ENCODE measurements at places on chromosomes 3 and 15. TPM values are rescaled to one million over a fixed set of nuclear protein-coding genes. Genes with fewer than 3 reads are reported as not detected.
A peak's percentile ranks its signal among the peaks of the same experiment; 100 is the strongest.

DNA sequence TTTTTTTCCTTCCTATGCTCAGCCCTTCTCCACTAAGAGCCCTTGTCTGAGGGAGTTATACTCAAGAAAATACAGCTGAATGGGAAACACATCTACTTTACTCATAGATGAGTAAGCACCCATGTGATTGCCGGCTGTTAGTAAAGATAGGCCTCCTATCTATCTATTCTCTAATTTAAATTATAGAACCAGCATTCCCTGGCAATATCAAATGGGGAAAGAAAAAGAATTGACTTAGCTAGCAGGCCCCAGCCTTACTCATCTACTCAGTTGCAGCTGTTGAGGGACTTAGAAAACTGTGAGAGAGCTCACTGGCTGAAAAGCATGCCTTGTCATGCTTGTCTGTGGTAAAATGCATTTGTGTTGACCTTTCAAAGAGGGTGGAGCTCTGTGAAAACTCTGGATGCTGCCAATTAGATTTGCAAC, 116.9 kb upstream of the LRRFIP2 start:
- no peak for DNase-seq

GRCh38 chr3:184570489-184570888, 8.9 kb downstream of the EPHB3 start:
- no peak for DNase-seq

Gene GYG1
- total RNA-seq: 23.9 TPM

- no peak for DNase-seq
Measured at GRCh38 chr15:63950911-63951481, 95.3 kb downstream of the DAPK2 start.

Gene CACNA2D2
- 0.85 TPM for total RNA-seq

DNA sequence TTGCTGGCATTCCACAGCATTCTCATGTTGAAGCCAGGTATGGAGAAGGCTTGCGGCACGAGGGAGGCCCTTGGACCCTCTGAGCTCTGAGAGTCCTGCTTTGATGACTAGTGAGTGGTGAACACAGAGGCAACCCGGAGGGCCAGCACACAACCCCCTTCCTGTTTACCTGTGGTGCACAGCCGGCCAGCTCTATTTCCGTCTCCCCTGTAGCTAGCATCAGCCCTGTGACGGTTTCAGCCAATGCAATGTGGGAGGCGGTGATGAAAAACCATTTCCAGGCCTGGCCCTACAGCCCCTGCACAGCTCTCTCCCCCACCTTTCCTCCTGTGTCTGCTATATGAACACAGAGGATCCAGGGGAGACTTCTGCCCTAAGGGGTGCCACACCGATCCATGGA, 76.8 kb upstream of the KLHL25 start:
- DNase-seq: no peak

GRCh38 chr3:169085827-169086226, 577.7 kb downstream of the MECOM start:
- no peak for DNase-seq

Gene DNAH12
- total RNA-seq: not detected

DNA sequence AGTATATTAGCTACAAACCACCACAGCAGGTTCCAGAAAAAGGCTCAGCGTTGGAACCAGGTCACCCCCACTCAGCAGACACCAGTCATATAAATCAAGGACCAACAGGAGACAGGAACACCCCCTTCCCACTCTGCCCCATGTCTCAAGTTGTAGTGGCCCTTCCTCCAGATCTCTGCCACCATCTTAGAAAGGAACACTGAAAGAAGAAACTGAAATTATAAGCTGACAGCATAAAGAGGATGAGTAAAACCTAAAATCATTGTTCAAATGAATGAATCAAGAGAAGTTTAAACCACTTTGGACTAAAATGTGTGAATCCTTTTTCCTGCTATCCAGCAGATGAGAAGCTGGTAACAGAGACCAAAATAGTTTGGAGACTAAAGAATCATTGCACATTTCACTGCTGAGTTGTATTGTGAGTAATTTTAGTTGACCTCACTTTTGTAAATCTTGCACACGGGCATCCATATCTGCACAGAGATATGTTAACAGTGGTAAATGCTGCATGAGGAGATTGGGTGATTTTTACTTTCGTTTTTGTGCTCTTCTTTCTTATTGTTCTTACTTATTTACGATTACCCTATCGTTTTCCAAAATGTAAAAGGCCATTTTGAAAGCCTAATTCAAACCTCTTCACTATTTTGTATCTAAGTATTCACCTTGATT, 19.8 kb downstream of the CCR3 start:
- no peak for DNase-seq

DNA sequence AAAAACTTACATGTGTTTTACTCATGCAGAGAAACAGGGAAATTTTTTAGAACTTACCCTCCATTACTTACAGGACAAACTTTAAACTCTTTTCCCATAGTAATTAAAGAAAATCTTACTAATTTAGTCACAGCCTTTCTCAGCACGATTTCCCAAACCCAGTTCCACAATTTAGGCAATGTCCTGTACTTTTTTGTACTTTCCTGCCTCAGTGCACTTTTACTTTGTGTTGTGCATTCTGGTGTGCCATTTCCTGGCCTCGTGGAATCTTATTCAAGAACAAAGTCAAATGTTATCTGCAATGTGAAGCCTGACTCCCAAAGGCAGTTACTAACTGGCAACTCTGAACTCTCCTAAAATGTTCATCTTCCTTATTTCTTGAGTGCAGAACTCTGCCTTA, 1.9 kb downstream of the SLC33A1 start:
- DNase-seq: no peak

- no peak for DNase-seq
Measured at GRCh38 chr15:72593838-72594237, 60.7 kb upstream of the GOLGA6B start.

DNA sequence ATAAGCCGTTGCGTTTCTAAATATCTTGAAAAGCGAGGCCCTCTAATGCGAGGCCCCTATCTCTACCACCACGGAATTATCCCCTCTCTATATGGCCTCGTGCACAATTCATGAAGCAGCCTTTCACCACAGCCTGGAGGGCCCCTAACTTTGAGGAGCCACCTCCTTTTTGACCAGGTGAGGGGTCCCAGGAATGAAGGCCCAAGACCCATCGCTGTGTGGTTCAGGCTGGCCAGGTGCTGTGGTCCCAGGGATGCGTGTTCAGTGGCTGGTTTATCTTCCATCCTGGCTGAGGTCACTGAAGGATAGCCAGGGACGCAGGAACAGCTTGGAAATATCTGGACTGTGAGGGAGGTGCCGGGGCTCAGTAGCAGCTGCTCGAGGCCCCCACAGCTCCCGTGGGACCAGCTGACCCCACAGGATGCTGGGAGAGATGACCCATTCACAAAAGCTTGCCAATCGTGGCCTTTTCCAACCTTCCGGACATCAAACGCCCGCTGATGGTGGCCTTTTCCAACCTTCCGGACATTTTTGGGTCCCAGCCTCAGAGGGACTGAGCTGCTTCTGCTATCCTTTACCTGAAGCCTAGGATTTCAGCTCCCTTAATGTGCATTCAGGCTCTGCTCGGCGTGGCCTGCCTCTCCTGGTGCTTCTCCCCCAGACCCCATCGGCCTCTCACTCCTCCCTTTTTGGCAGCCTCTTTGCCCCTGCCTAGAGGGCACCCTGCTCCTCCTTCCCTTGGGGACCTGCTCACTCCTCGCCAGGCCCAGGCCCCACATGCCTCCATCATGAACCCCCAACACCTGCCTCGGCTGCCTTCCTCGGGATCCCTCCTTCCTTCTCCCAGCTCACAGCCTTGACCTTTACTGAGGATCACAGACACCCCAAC, 140.9 kb downstream of the CHSY1 start:
- DNase-seq: no peak

DNA sequence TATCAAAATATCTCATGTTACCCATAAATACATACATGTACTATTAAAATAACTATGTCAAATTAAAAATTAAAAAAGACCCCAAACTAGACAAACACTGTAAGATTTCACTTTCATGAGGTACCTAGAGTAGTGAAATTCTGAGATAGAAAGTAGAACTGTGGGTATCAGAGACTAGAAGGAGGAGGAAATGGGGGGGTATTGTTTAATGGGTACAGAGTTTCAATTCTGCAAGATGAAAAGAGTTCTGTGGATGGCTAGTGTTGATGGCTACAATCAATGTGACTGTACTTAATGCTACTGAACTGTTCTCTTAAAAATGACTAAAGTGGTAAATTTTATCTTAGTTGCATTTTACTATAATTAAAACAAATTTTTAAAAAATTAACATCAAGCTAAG, 36.6 kb downstream of the RFX7 start:
- DNase-seq: no peak

GRCh38 chr3:116020495-116020894, 397.2 kb downstream of the GAP43 start:
- no peak for DNase-seq

Gene SPTSSB
- not detected for total RNA-seq

Gene SLC2A2
- not detected for total RNA-seq

- DNase-seq: no peak
Measured at GRCh38 chr3:134618478-134619300, 32.1 kb downstream of the KY start.

GRCh38 chr3:60076331-60076730, 1026.5 kb upstream of the CFAP20DC start:
- DNase-seq: no peak

Gene SLC22A13
- total RNA-seq: not detected

- DNase-seq: peak; percentile 80
Measured at GRCh38 chr3:112629425-112629824, 11.5 kb downstream of the CCDC80 start.

Gene IGSF11
- not detected for total RNA-seq

DNA sequence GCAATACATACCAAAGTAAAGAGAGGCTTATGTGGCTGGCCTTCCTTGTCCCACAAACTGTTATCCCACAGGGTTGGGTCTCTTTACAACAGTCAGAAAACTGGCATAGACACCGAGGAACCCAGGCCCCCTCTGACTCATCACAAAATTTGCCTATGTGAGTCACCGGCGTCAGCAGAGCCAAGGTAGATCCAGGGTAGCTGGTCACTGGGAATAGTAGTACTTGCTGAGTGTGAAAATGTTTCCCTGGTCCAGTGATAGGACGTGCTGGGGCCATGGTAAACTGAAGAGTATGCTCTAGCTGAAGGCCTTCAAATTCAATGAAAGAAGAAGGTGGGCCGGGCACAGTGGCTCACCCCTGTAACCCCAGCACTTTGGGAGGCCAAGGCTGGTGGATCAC, 27.1 kb upstream of the SKIL start:
- DNase-seq: no peak

Gene FSD2
- not detected for total RNA-seq

- DNase-seq: no peak
Measured at GRCh38 chr3:74048699-74049098, 424.0 kb upstream of the PDZRN3 start.

Gene CADPS
- not detected for total RNA-seq

GRCh38 chr3:136990826-136991225, 33.0 kb downstream of the IL20RB start:
- DNase-seq: no peak

- no peak for DNase-seq
Measured at GRCh38 chr3:78875436-78875835, 892.4 kb downstream of the ROBO1 start.

- no peak for DNase-seq
Measured at GRCh38 chr3:153680526-153680925, 440.7 kb upstream of the ARHGEF26 start.

Gene SENP5
- 11.0 TPM for total RNA-seq

DNA sequence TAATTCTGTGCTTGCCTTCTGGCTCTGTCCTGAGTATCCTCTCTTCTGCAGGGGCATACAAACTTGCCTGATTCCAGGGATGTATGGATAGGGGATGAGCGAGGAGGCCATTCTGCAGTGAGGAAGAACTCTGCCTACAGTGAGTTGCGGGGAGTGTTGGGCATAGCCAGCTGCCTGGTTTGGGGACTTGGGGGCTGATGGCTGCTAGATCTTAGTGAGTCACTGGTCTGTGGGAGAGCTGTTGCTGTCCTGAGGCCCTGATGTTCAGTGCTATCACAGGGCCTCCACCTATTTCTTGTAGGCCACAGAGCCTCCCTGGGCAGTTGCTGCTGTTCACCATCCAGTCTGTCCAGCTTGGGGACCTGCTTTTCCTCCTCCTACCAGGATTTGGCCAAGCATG, 20.3 kb downstream of the CDAN1 start:
- no peak for DNase-seq

Gene FGD5
- 112 TPM for total RNA-seq

Gene GABRR3
- not detected for total RNA-seq

DNA sequence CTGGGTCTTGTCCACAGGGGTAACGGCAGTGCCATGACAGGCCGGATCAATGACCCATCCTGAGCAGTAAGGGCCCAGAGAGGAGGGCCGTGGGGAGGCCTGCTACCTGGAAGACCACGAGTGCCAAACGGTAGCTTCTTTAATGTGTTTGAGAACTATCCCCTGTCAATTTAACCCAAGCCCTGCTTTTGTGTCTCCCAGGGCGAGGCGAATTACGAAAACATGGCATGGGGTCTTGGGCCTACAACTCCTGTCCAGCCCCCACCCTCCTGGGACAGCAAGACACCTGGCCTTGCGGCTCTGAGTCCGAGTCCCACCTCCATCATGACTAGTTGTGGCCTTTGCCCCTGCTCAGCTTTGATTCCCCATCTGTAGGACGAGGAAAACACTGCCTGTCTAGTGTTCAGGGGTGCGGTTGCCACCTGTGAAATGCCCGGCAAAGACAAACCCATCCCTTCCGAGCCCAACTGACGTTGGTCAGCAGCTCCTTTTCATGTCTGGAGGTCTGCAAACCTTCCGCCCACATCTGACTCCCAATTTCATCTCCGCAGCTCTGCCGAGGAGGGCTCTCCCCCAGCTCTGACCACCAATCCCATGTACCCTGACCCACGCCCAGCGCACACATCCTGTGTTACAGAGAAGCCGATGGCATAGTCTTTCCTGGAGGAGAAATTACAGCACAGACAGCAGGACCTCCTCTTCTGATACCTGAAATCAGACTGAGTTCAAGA, 28.9 kb upstream of the SNRPA1 start:
- DNase-seq: no peak

DNA sequence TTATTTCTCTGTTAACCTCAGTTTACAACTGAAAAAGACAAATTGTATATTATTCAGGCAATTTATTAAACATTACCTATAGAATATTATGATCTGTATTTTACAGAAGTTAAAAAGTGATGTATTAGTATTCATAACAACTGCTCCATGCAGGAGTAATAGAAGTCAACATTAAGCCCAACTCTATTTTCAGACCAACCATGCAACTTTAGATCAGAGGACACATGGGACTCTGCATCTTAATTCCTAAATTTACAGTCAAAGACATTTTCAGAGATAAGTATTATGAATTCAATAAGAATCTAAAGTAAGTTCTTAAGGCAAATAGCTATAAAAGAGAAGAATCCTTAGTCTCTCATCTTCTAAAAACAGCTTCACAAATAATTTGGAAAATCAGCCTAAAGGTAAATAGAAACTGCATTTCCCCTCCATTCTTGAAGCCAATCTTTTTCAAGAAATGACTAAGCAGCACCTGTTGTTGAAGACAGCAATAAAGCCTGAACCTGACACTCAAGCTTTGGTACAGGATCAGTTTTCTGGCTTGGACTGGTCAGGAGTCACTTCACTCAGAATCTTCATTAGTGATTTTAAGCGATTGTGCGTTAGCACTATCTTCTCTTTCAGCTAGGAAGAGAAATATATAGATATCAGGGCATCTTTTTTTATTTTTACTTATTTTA, 23.0 kb downstream of the OIP5 start:
- DNase-seq: no peak

GRCh38 chr3:100522125-100522524, 29.7 kb downstream of the TMEM45A start:
- no peak for DNase-seq

- no peak for DNase-seq
Measured at GRCh38 chr15:70053001-70053715, 44.6 kb downstream of the TLE3 start.

- no peak for DNase-seq
Measured at GRCh38 chr15:41438206-41438605, 21.3 kb downstream of the RTF1 start.
